ENCODE measurements at places on chromosomes 6 and 20.

DNA sequence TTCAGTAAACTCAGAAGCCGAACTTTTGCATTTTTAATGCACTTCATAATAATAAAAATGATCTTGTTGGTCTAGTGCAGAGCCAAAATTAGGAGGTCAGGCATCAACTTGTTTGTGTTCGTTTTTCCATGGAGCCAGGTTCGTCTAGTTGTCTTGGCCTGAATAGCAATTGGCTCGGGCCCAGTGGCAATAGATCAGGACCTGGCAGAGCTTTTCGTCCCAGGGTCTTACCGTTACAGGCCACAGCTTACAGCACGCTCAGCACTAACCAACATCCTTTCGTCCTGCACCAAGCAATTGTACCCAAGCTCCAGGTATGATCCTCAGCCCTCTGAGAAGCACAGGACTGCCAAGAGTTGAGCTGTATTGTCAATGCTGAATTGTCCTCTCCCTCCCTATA, 240.5 kb upstream of the PLN start:
- DNase-seq: no peak

DNA sequence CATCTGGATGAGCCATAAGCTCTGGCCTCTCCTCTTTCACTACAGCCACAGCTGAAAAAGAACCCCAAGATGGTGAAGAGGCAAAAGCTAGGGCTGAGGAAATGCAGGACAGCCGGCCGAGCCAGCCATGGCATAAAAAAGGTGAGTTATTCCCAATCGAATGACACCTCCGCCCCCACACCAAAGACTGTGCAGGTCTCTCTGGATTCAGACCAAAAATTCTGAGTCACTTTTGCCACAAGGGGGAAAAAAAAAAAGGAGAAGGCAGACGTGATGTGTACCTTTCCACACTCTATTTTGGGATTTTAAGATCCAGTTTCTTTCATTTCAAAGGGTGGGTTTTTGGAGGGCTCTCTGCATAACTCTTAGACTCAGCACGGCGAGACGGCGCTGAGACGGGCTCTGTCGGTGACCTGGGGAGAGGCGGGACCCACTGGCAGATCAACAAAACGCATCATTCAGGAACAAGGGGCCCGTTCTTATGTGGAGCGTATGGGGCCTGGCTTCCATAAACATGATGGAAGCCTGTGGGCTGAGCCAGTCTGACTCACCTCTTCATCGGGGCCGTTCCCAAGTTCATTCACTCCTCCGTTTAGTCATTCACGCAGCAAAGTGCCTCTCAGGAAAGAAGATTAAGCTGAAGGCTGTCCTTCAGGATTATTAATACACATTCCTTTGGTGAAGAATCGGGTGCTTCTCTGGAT, 54.8 kb downstream of the NFATC2 start:
- no peak for DNase-seq

DNA sequence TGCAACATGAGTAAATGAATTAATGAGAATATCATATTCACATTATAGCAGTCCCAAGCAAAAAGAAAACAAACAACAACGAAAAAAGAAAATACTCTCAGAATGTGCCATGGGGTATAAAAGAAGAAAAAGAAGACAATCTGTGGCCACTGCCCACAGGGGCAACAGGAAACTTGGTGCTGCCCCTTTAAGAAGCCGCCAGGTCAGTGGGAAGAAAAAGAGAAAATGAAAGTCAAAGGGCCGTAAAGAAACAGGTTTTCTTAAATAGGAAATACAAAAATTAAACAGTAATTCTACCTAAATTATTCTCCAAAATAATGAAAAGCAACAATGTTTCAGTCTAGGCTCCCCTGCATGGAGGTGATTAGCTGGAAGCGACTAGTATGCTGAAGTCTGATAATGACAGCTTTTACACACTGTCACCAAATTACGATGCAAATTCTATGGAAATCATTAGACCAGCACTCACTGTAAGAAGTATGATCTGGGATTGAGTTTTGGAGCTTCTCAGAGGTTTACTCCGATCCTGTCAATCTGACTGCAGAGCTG, 23.6 kb downstream of the GMDS start:
- no peak for DNase-seq

GRCh38 chr6:35267897-35268296, 8.4 kb downstream of the ZNF76 start:
- DNase-seq: no peak

- DNase-seq: no peak
Measured at GRCh38 chr6:38901802-38902522, 146.6 kb upstream of the GLP1R start.

DNA sequence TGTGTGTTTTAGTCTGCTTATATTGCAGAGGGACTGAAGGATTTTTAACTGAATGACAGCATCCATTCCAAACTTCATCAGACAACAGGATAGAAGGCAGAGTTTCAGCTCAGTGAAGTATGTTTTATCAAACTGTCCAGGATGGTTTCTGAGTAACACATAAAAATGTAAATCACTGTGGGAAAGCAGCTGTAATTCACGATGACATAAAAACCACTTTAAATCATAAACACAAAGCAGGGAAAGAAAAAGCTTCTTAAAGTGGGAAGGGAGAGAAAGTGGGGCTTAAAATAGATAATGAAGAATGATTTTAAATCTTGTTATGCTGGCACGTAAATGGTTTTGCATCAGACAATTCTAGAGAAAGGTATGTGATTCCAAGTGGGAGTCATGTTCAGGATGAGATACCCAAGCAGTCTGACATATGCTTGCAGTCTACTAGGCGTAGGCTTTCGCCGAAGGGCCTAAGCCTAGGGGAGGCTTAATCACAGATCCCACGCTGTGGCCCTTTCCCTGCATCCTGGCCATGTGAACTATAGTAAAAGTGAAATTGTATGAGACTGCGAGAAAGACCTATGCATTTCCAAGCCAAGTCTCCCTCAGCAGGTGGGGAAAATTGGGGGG, 610.6 kb downstream of the PRKN start:
- no peak for DNase-seq

DNA sequence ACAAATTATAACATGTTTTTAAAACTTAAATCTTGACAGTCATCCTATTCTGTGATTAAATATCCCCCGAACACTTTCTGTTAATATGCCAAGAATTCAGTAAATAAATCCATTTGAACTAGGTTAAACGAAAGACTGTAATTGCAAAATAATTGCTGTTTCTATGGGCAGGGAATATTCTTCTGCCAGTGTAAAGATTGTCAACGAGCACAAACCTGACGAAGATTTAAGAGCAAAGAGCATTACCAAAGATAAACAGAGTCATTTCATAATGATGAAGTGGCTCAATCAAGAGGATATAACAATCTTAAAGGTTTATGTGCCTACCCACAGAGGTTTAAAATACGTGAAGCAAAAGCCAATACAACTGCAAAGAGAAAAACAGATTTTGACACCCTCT, 76.3 kb upstream of the ADGRG6 start:
- DNase-seq: no peak

GRCh38 chr6:157235600-157236039, 87.7 kb downstream of the TMEM242 start:
- no peak for DNase-seq

GRCh38 chr6:2870046-2870636, 28.5 kb upstream of the SERPINB1 start:
- DNase-seq: no peak

DNA sequence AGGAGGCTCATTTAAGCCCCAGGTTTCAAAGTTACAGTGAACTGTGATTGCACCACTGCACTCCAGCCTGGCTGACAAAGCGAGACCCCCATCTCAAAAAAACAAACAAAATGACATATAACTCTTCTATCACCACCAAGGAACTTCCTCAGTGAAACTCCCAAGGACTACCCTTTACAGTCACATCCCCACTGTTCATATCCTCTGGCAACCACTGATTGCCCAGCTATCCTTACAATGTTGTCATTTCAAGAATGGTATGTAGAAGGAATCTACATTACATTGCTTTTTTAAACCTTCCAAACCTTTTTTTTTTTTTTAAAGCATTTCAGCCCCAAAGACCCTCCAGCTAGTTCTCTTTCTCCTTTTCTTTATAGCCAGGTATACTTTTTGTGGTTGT, 123.1 kb upstream of the CARMIL1 start:
- DNase-seq: no peak

DNA sequence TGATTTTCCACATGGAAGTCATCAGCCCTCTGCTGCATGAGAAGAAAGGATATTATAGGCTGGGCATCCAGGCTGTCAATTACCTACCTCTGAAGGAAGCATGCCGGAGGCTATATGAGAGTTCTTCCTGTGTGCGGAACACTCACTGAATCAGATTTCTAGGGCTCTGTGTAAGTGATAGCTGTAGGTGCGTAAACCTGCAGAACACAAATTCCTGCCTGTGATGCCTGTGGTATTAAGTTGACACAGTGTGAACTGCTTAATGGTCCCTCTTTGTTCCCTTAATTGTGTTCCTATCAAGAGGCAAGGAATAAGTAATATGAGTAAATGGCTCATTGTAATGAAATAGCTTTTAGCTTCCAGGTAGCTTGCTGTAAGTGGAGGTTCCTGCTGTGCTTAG, 103.3 kb downstream of the ANKS1A start:
- DNase-seq: no peak

Data from left forelimb (tissue), 1 donor.